Lower lobe of right lung (tissue), 2 donors: ENCODE measurements at places on chromosomes 3 and 15. TPM values are rescaled to one million over a fixed set of nuclear protein-coding genes. Genes with fewer than 3 reads are reported as not detected.

Gene TTC21A
- 18.8 TPM for total RNA-seq

- DNase-seq = no peak
Measured at GRCh38 chr3:99400352-99400751, 238.0 kb upstream of the COL8A1 start.

- no peak for DNase-seq
Measured at GRCh38 chr3:185207931-185208746, 45.7 kb downstream of the EHHADH start.

- no peak for DNase-seq
Measured at GRCh38 chr3:66423791-66424190, 77.0 kb downstream of the LRIG1 start.

Gene SLC6A11
- total RNA-seq = not detected

Gene GOLGA8G
- not detected for total RNA-seq

Gene CTXN2
- not detected for total RNA-seq

DNA sequence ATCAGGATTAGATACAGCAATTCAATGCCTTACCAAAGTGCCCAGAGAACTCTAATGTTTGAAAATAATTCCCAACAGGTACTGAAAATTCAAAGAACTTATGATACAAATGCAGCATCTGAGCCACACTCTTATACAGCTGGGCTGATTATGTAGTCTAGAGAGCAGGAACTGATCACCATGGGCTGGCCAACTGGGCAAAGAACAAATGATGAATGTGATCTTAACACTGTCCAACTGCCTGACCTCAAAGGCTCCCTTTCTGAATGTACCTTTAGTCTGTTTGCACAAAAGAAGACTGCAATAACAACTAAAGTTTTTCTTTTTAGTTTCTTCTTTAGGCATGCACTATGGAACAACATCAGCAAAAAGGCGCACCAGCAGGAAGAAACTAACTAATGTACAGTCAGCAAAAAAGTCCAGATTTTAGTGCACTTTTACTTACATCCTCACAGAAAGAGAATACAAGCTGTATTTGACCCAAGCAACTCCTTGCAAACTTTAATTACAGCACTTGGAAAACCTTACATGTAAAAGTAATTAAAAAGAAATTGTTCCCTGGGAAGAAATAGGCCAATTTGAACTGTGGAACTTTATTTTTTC, 1095.1 kb downstream of the IGSF11 start:
- DNase-seq = no peak

Gene CELSR3
- 1.0 TPM for total RNA-seq

DNA sequence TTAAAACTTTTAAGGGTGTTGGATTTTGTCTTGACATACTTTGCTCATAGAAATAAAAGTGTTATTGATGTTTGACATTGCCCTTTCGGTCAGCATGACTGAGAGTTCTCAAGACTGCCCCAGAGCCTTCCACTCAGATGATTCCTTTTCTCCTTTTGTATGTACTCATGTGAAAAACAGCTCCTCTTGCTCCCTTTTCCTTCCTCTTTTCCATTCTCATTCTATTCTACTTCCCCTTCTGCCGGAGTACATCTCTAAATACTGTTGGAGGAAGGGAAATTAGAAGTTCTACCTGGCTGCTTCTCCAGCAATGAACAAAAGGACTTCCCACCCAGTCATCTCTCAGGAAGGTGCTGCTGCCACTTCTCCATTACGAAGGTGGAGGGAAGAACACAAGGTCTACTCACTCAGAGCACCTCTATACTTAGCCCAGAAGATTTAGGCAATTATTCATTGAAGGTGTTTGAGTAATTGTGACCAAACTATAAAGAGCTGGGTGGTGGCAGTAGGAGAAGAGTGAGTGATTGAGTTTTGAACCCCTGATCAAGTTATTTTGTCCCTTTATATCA, 163.8 kb upstream of the MBNL1 start:
- no peak for DNase-seq

- no peak for DNase-seq
Measured at GRCh38 chr15:101580431-101580830, 71.8 kb downstream of the TM2D3 start.

Gene PLA2G4E
- 1.1 TPM for total RNA-seq

Gene PLXNA1
- 48.1 TPM for total RNA-seq

DNA sequence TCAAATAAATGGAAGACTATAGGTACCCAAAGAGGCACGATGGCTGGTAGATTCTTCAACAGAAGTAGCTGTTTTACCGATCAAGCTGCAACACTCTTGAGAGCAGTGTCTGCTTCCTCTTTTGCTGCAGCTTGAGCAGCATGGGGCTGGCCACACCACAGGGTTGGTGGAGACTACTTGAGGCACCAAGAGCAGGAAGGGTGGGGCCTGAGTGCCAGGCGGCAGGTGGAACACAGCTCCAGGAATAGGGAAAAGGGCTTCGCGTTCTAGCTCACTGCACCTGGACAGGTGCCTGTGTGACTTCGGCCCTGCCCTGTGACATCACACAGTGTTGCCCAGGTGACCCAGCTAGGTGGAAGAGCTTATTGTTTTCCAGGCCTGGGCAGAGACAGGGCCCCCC, at the start of gene CCDC33:
TSS of gene CCDC33 (plus strand) at position 365 of the 400 bp plus-strand sequence. CDS start 394 bp downstream, outside the sequence.
- peak; percentile 64 for DNase-seq

GRCh38 chr3:37945156-37945806, 45.3 kb upstream of the VILL start:
- DNase-seq = no peak

- DNase-seq = no peak
Measured at GRCh38 chr15:63246691-63247469, 30.5 kb upstream of the APH1B start.

Gene SUSD5
- total RNA-seq = 1.9 TPM

- DNase-seq = no peak
Measured at GRCh38 chr3:171813278-171813896, 3.1 kb upstream of the PLD1 start.

DNA sequence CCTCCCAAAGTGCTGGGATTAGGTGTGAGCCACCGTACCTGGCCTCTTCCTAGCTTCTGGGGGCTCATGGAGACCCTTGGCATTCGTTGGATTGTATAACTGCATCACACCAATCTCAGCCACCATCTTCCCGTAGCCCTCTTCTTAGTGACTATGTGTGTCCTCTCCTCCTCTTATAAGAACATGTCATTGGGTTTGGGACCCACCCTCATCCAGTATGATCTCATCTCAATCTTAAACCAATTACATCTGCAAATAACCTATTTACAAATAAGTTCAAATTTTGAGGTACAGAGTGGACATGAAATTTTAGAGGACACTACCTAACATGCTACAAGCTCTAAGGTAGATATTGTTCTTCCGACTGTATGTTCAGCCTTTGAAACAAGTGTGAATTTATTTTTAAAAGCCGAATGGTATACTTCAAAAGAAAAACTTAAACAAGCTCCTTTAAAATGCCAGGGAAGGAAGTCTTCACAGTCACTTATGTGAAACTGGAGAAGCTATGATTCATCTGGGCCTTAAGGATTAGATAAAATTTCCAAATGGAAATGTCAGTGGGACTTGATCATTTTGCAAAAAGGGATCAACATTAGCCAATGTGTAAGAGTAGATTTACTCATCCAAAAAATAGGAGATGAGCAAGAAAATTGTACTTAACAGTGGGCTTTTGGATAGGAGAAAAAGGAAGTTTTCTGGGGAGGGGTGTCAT, 225.7 kb downstream of the MEX3B start:
- no peak for DNase-seq

DNA sequence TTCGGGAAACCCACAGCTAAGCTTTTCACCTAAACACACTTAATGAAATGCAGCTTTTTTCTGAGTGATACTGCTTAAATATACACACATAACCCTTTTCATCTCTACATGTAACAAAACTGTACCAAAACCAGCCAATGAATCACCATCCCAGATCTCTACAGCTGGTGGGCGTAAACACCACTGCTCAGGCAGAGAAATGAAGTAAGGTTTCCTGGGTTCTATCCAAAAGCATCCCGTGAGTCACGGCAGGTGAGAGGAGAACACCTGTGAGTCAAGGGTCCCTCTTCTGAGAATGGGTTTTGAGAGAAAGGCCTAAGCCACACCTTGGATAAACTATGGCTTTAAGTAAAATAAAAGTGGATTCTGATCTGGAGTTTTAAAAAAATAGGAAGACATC, 2.6 kb downstream of the CLDN1 start:
- no peak for DNase-seq

Gene THAP10
- 2.4 TPM for total RNA-seq

Gene KCNMB2
- 0.56 TPM for total RNA-seq

GRCh38 chr3:155548195-155548594, 196.7 kb downstream of the PLCH1 start:
- no peak for DNase-seq

Gene DZIP1L
- 19.9 TPM for total RNA-seq

Gene CCDC80
- 148 TPM for total RNA-seq

- DNase-seq = no peak
Measured at GRCh38 chr3:193903966-193904365, 232.0 kb upstream of the HES1 start.

DNA sequence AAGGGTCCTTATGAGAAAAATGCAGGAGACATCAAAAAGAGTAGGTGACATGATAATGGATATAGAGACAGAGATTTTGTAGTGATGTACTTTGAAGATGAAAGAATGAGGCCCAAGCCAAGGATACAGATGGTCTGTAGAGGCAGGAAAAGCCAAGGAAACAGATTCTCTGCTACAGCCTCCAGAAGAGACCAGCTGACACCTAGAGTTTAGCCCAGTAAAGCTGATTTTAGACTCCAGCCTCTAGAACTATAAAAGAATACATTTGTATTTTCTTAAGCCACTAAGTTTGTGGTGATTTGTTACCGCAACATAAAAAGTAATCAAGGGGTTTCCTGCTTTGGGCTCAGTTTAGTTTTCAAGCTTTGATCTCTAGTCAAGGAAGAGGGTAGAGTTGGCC, 64.8 kb downstream of the STRIT1 start:
- DNase-seq = no peak

Gene NR1I2
- total RNA-seq = 0.21 TPM

DNA sequence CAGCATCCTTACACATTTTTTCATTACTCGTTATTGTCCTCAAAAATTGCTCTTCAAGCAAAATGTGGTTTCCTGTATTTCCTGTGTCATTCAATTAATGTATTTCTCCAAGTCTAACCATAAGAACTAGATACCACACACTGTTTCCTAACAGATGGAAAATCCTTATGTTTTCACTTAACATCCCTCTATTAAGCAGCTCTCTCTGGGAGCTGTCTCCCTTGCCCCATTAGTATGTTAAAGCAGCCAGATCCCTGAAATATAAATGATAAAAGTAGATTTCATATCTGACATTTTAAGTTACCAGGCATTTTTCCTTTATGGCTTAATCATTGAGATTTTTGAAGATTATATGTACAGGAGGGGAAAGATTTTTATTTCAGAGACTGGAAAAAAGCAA, 15.9 kb downstream of the PFN2 start:
- DNase-seq = no peak

Gene RASL12
- 21.5 TPM for total RNA-seq

Gene DLEC1
- 15.0 TPM for total RNA-seq

DNA sequence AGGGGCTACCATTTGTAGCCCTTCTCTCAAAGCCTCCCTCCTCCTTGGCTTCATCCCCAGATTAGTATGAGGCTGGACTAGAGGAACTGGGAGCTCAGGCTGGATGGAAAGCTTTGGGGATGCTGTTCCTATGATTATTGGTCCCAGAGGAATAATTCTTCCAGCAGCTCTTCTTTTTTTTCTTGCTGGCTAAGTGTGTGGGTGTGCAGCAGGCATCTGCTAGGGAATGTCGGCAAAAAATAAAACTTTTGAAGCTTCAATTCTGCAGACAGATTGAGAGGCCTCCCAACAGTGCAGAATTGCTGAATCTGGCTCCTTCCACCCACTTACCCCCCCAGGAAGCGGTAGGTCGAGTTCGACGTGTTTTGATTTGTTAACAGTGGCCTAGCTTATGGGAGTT, 138.5 kb upstream of the ANKRD28 start:
- DNase-seq = no peak

- no peak for DNase-seq
Measured at GRCh38 chr15:79068790-79069189, 21.8 kb downstream of the RASGRF1 start.

- DNase-seq = no peak
Measured at GRCh38 chr3:102348904-102349303, 85.9 kb upstream of the ZPLD1 start.

Gene TM4SF18
- 6.5 TPM for total RNA-seq
